ENCODE measurements at places on chromosomes 11 and 22.

DNA sequence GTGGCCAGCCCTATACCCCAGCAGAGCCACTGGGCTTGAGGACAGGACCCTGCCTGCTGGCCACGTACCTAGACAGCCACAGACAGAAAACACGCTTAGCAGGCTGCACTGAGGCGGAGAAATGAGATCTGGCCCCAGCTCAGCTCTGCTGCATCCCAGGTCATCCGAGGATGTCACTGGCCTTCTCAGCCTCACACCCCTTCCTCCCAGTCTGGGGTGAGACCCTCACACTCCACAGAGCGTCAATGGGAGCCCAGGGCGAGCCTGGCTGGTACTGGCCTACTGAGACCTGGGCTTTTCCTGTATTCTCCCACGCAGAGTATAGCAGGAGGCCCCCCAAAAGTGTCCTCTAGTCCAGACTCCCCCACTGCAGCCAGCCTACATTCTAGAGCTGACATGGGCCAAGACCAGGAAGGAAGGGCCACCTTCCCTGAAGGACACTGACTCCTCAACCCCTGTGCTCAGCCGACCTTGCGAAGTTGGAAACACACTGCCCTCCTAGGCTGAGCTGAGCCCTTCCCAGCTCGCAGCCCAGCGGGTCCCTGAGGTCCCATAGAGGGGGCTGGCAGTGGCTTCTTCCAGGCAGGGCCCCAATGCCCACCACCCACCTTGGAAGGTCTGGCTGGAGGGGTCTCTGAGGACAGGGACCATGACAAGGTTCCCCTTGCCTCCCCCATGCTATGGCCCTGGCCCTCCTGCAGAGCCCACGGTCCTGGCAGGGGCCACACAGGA, 65.9 kb upstream of the LINC01488 start:
- no peak for DNase-seq

DNA sequence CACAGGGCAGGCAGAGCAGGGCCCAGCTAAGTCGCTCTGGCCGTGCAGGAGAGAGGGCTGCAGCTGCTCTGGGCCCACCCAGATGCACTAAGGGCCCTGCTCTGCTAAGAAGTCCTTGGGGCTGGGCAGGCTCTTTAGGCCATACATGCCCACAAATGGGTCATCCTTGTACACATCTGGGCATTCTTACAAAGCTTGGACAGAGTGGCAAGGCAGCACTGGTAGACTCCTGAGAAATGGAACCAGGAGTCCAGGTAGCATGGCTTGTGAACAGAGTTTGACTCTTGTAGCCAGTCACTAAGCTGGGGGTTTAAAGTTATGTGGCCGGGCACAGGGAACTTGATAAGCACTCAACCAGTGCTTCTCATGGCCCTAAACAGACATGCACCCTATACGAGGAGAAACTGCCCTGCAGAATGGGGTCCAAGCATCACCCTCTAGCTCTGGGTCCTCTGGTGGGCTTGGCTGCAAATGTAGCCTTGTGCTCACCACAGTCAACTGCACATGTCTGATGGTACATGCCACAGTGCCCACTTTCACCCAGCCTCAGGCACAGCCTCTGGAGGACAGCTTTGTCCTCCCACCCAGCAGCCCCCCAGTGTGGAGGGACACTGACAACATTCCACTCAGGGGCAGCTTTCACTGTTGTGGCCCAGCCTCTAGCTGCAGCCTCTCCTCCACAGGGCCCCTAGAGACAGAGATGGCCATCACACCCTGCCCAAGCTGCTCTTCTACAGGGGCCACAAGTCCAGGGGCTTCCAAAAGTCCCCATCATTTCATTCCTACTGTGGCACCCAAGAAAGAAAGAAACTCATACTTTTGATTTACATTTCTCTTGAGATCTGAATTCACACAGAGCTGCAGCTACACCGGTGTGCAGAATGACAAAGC, 75.2 kb downstream of the DGCR2 start:
- no peak for DNase-seq

GRCh38 chr11:114130629-114131277, 71.2 kb downstream of the ZBTB16 start:
- no peak for DNase-seq

- DNase-seq, result no peak
Observed at GRCh38 chr11:73257342-73258103, 14.6 kb upstream of the P2RY6 start.

GRCh38 chr11:117457835-117458234, 130.2 kb downstream of the CEP164 start:
- no peak for DNase-seq

- DNase-seq, result no peak
Observed at GRCh38 chr11:117501237-117501898, 173.7 kb downstream of the CEP164 start.

GRCh38 chr11:43397251-43397650, 38.5 kb downstream of the TTC17 start:
- DNase-seq, result no peak

DNA sequence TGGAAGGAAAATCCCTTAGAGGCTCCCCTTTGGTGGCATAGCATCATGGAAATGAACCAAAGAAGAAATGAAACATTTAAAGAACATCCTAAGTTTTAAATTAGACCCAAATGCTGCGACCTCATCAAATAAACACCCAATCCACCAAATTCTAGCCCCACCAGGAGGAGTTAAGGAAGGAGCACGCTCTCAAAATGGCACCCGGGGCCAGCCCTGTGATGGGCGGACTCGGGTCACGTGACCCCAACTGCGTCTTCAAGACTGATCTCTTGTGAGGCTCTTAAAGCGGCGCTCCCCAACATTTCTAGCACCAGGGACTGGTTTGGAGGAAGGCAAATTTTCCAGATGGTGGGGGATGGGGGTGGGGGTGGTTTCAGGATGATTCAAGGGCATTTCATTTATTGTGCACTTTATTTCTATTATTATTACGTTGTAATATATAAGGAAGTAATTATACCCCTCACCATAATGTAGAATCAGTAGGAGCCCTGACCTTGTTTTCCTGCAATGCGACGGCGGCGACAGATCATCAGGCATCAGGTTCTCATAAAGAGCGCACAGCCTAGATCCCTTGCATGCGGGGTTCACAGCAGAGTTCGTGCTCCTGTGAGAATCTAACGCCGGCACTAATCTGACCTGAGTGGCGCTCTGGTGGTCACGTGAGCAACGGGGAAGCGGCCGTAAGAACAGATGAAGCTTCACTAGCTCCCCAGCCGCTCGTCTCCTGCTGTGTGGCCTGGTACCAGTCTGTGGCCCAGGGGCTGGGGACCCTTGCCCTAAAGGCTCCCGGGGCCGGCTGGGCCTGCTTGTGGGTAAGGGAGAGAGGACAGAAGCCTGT, 90.6 kb upstream of the SLC22A12 start:
- DNase-seq, result peak; percentile 76

- no peak for DNase-seq
Observed at GRCh38 chr11:108973402-108974162, 308.7 kb downstream of the DDX10 start.

DNA sequence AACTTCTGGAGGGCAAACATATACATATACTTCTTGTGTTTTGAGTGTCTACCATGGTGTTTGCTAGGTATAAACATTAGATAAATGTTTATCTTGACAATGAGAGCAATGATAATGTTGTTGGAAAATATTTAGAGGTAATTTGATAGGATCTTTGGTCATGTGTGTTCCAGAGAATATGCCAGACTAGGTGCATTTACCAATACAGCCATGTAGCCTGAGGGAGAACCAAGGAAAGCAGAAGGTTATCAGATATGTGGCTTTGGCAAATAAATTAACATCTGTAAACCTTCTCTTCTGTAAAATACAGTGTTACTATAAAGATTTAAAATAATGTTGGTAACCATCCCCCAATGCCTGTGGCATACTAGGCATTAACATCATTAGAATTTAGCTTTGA, 226.8 kb downstream of the C11orf87 start:
- DNase-seq, result no peak

GRCh38 chr11:94739331-94739730, 28.8 kb upstream of the AMOTL1 start:
- no peak for DNase-seq

DNA sequence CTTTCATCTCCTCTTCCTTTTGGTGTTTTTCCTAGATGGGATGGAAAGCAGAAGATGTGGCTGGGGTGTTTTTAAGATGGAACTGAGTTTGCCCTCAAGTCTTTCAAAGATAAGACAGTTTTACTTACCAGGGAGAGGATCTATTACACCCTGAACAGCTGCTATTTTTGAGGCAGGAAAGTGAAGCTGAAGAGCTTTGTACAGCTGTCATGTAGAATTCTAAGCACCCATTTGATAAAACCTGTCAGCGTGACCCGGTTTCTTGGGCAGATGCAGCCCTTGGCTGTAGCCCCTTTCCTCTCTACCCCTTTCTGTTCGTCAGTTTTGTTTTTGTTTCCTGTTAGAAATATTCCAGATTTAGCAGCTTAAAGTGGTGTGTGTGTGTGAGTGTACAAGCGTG, 35.2 kb downstream of the FAT3 start:
- no peak for DNase-seq

DNA sequence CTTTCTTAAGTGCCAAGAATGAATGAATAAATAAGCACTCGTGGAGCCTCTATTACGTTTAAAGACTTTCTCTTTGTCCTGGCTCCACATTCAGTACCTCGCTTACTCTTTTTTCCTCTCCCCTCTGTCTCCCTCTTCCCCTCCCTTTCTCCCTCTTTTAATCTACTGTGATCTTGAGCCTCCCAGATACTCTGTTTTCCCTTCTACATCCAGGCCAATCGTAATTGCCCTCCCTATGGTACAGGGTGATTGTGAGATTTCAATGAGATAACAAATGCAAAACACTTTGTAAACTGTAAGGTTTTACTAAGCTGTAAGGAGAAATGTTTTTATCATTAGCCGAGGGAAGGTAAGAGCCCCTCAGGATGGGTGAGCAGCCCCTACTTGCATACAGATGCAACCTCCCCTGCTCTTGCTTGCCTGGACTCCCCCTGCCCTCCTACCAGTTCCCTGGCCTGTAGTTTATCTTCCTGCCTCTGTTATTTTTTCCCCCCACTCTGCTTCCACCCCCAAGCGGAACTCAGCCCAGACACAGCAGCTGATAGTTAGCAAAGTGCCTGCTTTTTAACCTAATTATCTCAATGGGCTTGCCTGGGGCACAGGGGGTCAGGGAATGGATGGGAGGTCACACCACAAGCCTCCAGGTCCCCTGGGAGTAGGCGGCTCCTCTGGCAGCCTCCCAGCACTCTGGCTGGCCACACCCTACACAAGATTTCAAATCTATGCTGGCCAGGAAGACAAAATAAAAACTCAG, 76.9 kb upstream of the CADM1 start:
- no peak for DNase-seq

DNA sequence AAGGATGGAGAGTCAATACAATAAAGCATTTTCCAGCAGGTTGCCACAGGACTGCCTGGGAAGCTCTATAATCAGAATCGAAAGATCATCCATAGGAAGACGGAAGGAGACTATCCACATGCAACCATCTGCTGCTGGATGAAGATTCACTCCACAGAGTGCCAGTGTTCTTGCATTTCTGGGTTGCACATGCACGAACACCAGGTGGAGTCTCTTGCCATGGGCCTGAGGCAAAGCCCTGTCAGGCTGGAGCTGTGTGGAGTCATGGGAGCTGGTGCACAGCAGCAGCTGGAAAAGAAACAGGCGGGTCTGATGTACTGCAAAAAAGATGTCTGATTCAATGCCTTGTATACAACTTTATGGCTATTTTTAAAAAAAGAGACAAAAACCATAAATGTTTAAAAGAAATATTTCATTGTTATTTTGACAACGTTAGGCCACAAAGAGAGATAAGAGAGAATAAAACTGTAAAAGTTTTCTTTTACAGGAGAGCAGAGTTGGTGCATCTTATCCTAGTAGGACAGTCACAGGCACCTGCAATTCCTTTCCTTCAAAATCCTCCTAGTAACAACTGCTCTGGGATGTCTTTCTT, 12.9 kb upstream of the FAT3 start:
- no peak for DNase-seq

- DNase-seq, result no peak
Observed at GRCh38 chr11:120424970-120425332, 86.6 kb upstream of the GRIK4 start.

- DNase-seq, result peak; percentile 44
Observed at GRCh38 chr11:3840004-3840869, 522 bp downstream of the RHOG start.

DNA sequence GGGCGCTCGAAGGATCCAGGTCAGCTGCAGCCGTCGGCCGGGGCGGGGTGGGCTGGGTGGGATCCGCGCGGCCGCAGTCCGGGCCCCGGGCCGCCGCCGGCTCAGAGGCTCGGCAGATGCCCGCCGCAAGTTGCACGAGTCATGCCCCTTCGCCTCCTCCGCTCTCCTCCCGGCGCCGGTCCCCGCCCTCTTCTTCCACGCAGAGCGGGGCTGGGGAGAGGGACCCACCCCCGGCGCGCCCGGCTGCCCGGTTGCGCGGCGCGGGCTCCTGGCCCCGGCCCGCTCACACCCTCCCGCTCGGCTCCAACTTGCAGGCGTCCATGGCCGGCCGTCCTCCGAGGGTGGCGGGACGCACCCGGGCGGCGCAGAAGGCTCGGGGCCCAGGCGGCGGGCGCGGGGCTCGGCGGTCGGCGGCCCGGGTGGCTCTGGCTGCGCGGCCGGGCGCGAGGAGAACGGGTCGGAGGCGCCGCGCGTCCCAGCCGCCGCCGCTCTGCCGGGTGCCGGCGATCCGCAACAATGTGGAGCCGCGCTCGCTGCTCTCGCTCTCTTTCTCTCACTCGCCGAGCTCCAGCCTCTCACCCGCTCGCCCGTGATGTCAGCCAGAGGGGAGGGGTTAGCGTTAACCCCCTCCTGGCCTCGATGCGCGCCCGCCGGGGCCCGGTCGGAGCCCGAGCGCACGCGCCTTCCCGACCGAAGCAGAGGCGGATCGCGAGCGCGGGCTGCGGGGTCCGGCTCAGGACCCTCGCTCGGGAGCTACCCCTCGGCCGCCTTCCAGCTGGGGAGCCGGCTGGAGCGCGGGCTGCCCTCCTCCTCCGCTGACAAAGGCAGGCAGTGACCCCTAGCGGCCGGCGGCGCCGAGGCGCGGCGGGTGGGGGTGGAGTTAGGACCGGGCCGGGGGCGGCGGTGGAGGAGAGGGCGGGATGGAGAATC, at the start of gene NECTIN1:
Gene NECTIN1 (minus strand): TSS at position 550 of the 930 bp plus-strand sequence. CDS start 647 bp downstream, outside the sequence.
- DNase-seq, result peak; percentile 88

DNA sequence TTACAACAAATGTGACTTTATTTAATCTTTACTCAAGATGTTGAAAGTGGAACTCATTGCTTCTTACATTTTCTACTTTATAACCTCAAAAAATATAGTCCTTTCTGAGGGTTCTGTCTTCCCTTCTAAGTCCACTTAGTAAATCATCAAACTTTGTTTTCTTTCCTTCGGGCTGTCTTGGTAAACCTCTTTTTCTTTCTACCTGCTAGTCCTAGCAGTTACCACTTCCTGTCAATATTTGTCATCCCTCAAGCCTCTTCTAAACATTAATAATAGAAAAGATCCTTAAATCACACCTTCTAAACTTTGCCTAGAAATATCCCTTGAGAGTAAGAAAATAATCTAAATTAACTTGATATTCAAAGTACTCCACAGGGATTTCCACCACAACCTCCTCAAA, 580.4 kb downstream of the CNTN5 start:
- DNase-seq, result no peak

GRCh38 chr11:17519061-17519885, 24.9 kb downstream of the USH1C start:
- DNase-seq, result no peak

- no peak for DNase-seq
Observed at GRCh38 chr22:27512283-27512761, 289.2 kb downstream of the MN1 start.
